Nucleus accumbens (tissue), 56 donors: ENCODE measurements at places on chromosomes 1 and 21.

DNA sequence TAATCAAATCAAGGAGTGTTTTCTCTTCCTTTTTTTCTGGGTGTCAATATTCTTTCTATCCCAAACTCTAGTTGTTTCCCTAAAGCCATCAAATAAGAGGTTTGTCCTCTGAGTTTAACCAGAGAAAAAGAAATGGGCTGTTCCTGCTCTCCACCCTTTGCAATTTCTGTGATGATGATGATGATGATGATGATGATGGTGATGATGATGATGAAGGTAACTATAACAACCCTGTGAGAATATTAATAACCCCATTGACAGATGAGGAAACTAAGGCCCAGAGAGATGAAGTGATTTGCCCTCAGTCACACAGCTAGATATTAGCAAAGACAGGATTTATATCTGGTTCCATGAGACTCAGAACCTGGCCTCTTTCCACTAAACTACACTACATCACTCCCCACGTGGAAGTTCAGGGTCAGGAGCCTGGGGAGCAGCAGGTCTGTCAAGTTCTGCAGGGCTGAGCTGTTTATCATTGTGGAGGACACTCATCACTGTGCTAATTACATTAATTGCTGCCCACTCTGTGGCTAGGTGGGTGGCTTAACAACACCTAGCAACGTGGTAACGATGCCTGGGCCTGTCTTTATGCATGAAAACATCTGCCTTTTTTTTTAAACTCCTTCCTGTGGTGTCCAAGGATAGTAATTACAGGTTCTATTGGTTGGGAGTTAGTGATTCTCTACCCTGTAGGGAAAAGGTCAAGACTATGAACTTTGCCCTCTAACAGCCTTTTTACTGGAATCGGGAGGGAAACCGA, 19.0 kb upstream of the JUN start:
- DNase-seq = no peak

DNA sequence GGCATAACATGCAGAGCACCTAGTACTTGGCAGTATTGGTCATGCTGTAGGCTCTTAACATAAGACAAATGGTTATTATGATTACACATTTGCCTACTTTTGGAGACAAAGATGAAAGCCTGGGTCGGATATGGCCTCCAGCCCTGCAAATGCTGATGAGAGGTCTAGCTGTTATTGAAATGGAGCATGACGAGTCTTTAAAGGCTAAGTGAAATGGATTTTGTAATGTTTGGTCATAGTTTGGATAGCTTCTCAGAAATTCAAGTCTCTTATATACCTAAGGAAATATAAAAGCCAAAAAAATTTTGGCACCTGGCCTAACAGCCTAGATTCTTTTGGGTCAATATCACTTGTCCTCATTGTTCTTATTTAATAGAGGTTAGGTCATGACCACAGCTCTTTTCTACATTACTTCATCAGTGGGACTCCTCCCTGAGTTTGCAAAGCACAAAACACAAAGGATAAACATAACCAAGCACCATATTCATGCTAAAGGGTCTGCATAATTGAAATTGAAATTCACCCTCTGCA, 69.2 kb upstream of the WLS start:
- DNase-seq = no peak

DNA sequence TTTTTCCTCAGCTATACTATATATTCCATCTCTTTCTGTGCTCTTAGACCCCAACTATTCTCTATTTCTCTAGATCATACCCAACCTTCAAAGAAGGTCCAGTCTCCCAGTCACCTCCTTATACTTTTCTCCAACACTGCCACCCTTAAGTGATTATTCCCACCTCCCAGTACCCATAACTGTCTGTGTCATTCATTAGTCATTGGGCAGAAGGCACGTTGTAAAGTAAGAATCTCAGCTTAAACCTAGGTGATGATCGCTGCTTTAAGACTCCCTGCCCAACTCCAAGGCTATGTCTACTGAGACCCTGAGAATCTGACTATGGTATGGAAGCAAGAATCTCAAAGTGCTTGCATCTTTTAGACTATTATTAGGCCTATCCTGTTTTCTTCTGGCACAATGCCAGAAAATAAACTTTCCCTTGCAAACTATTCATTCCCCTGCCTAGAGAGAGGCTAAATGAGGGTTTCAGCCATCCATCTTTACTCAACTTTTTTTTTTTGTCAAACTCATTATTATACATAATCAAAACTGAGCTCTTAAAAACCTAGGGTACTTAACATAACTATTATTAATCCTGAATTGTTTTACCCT, 174.3 kb upstream of the DPT start:
- DNase-seq = no peak

GRCh38 chr1:244700808-244701207, 47.9 kb downstream of the DESI2 start:
- DNase-seq = no peak

DNA sequence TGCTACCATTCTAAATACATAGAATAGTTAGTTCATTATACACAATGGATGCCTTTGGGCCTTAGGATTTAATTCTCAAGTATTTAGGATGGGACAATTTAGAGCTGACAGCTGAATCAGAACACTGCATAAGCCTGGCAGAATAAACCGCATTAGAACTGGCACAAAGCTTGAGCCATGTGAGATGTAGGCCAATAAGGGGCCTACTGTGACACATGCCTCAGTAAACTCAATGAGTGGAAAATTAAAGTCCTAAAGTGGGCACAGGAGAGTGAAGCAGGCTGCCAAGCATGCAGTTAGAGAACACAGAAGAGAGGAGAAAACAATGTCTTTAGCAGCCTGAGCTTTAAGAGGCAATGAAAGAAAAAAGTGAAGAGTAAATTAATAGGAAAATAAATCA, 24.3 kb downstream of the SCYL3 start:
- DNase-seq = peak; percentile 5
